ENCODE measurements at places on chromosomes 5 and 9.

DNA sequence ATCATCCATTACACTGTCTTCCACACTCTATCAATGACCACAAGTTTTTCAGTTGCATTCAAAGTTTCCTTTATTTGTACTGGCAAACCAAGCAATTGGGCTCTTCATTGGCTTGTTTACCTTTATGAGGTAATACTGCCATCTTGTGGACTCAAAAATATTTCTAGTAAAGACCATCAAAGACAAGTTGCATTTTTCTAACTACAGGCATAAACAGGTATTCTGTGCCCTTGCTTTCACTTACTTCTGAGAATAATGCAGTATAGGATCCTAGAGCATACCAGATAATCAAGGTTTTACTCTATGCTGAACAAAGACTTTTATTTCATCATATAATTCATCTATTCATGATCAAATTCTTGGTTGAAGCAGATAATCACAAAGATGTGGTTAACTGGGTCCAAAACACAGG is 173.7 kb upstream of the POU5F2 start:
- DNase-seq = no peak

GRCh38 chr5:33887268-33887667 is 4.5 kb downstream of the ADAMTS12 start:
- DNase-seq = no peak

DNA sequence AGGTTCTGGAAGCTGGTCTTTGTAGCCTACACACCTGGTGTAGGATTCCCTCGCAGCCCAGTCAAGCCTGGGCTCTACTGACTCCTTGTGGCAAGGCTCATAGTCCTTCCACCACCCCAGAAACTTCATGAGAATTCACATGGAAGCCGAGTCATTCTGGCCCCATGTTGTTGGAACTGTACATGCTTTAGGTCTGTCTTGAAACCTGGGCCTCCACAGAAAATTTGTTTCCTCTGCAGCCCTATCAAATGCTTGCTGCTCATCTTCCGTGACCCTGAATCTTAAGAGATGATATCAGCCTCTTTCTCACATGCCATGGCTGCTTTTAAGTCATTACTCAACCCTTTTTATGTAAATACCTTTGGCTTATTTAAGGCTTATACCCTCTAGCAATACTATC is 113.4 kb upstream of the GRHPR start:
- DNase-seq = no peak

DNA sequence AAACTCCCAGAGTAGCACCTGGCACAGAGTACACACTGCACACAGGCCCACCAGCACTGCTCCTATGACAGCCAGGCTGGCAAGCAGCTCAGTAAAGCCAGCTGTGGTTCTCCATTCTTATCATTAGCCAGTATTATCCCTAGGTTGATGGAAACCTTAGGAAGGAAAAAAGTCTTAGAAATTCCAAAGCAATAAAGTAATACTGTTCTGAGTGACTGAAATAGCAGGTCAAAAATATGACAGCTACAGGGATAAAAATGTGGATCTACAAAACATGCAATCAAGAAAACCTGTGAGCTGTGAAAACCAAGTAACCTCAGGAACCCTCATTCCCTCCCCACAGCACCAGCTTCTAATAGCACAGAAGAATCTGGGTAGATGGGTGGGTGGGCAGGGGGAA is 403.5 kb downstream of the SPOCK1 start:
- DNase-seq = no peak

GRCh38 chr5:67935908-67936566 is 279.5 kb upstream of the PIK3R1 start:
- DNase-seq = no peak

- no peak for DNase-seq
Measured at GRCh38 chr5:110807169-110807568, 68.4 kb downstream of the SLC25A46 start.

- DNase-seq = no peak
Measured at GRCh38 chr5:90365328-90365727, 44.2 kb downstream of the CETN3 start.

- DNase-seq = no peak
Measured at GRCh38 chr5:41413074-41413473, 97.3 kb downstream of the PLCXD3 start.

DNA sequence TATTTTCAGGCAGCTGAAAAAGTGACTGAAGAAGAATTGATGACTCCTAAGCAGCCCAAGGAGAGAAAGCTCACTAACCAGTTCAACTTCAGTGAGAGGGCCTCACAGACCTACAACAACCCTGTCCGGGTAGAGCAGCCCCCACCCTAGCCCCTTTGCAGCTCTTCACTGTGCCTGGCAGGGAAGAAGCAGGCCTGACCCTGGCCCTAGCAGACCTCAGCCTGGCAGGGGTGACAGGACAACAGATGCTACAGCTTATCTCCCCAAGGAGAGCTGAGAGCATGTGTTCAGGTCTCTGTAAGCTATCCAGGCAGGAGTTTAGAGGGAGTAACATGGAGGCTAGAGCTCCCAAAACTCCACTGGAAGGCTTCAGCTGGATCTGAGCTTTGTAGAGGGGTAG is 31.8 kb downstream of the DNAI1 start:
- DNase-seq = no peak

DNA sequence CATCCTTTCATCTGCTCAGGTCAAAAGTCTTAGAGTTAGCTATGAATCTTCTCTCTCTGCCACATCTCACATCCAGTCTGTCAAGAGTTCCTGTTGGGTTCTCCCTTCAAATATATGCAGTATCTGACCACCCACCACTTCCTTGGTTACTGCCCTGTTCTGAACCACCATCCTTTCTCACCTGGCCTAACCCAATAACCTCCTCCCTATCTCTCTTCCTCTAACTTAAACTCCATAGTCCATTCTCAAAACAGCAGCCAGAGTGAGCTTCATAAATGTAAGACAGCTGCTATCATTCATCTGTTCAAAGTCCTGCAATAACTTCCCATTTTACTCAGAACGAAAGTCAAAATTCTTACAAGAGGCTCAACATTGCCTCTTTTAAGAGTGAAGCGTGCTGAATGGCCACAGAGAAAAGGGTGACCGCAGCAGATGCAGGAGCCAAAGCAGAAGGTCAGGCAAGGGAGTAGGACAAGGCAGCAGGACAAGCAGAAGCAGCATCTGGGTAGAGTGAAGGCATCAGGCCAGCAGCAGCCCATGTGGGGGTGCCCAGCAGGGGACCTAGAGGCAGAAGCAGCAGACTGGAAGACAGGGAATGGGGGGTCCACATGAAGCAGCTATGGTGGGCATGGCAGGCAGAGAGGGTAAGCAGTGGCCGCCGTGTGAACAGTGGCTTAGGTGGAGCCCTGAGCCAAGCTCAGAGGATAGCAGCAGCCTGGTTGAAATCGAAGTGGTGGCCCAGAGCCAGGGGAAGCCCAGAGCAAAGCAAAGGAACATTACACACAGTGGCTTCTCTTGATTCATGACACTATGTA is 39.3 kb upstream of the CDC42SE2 start:
- no peak for DNase-seq

GRCh38 chr5:111454198-111454622 is 58.1 kb downstream of the STARD4 start:
- no peak for DNase-seq

GRCh38 chr9:135666534-135667462 is 3.7 kb downstream of the LCN9 start:
- no peak for DNase-seq

DNA sequence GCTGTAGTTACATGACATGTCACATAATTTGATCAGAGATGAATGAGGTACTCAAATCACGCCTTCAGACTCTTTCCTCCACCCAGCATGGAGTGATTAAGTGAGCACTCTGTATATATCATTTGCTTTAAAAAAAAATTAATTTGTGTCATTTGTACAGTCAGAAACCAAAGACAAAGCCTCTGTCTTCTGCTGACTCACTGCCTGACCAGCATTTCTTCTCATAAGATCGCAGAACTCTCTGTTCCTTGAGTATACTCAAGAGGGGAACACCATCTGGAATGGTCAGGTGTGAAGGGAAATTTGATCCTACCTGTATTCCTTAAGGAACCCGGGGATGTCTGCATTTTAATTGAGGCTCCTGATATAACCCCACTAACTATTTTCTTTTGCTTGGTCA is 254.4 kb downstream of the FAM114A2 start:
- no peak for DNase-seq

- DNase-seq = no peak
Measured at GRCh38 chr5:6236858-6237481, 141.4 kb downstream of the MED10 start.

GRCh38 chr9:101652601-101653175 is 57.9 kb upstream of the PPP3R2 start:
- no peak for DNase-seq

- no peak for DNase-seq
Measured at GRCh38 chr5:171771856-171772255, 13.8 kb upstream of the SMIM23 start.

GRCh38 chr5:132199116-132199680 is 28.5 kb downstream of the P4HA2 start:
- no peak for DNase-seq

DNA sequence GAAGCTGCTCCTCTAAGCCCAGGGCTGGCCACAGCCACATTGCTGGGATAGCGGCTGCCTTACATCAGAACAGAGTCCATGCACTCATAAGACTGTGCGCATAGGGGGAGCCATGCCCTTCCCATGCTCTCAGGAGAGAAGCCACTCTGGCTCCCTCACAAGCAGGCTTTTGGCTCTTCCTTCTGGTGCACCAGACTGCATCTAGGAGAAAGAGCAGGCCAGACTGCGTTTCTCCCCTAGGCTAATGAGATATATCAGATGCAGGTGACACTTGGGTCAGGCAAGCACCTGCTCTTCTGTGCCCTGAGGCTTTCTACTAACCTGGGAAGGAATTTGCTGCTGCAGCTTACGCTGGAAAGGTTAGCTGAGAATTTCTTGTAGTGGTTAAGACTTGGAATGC is 43.2 kb upstream of the BRINP1 start:
- DNase-seq = no peak

GRCh38 chr5:56123531-56124243 is 109.4 kb downstream of the ANKRD55 start:
- DNase-seq = no peak

DNA sequence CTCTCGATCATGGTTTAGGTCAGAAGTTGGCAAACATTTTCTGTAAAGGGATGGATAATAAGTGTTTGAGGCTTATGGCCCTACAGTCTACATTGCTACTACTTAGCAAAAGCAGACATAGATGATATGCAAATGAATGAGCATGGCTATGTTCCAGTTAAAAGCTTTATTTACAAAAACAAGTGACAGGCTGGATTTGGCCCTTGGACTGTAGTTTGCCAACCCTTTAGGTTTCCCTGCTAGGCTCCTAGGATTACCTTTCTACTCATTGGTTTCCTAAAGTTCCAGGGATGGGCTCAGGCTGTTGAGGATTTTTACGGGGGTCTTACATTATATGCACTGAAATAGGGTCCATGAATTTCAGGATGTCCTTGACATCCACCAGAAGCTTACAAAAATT is 57.5 kb downstream of the GPR21 start:
- no peak for DNase-seq

DNA sequence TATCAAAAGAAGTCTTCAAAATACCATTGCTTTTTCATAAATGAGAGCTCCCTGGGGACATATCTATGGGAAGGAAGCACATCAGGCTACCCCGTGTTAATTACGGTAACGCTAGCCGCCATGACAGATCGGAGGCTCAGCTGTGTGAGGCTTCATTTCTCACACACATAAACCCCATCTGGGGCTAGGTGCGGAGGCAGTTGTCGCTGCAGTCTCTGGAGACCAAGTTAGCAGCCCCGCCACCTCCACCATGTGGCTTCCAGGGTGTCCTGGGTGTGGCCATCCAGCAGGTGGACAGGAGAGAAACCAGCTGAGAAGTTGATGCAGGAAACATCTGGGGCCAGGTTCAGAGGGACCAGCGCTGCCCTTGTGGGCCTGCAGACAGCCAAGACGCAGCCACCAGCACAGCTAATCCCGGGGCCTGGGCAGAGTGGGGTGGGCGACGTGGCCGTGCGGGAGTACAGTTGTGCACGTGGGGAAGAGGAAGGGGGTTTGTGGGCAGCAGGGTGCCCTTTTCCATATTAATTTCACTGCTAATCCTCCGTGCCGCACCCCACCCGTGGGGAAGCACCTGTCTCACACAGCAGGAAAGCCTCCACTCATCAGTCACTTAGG is 426.5 kb downstream of the IRX1 start:
- DNase-seq = no peak

DNA sequence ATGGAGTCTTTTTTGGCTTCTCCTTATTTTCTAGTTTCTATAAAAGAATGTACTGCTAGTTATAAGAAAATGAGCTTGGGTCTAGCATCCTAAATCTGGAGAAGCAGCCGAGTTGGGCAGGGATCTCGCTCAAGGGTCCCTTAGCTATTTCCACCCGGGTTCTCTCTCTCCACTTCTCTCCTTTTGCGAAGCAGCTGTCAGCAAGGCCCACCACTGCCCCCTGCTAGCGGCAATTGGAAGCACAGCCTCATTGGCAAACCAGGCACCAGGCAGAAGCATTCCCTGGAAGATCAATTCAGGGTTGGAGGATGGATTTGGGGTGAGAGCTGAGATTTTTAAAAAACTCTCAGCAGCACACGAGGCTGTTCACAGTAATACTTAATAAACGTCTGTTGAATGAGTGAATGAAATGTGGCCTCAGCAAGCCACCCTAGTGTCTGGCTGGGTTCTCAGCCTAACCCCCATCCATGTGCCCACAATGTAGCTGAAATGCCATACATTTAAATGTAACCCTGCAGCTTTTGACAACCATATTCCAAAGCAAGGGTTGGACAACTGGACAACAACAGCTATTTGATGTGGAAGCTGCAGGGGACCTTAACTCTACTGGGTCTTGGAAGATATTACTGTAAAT is 34.6 kb upstream of the TNIP1 start:
- peak; percentile 49 for DNase-seq

- DNase-seq = no peak
Measured at GRCh38 chr9:135906291-135907005, 898 bp downstream of the CAMSAP1 start.

DNA sequence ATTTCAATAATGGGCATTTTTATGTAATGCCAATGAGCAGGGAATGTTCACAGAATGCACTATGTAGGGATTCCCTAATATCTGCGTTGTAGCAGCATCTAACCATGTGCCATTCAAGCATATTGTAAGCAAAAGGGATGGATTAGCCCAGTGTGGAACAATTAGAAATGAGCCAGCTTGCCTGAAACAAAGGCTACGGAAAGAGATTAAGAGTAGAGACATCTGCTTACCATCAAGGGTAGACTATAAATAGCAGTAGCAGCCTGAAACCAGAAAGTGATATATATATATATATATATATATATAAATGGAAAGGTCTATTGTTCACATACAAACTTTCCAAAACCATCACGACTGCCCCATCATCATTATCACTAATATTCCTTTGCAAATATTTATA is 31.9 kb upstream of the CEP120 start:
- DNase-seq = no peak

DNA sequence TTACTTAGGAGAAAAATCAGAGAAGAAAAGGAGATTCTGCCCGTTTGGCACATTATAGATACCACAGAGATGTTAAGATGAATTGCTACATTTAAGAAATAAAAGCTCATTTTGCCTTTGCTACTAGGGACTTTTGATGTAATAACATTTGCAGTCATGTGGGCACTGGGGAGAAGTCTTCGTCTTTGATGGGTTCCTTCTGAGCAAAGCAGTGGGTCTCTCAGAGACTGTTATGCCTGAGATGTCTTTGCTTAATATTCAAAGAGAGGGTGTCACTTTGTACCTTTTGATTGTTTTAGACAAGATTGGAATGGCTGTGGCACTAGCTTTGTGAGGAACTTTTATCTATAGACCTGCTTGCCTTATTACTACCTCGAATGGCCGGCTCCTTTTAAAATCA is 25.0 kb downstream of the SLC25A25 start:
- DNase-seq = no peak

All from stimulated activated CD8-positive, alpha-beta memory T cell treated with anti-CD3 and anti-CD28 coated beads, Interleukin-2, amount 100 ng/mL, for 1 hour (primary cell).